ENCODE measurements at places on chromosomes 1 and 21. TPM values are rescaled to one million over a fixed set of nuclear protein-coding genes. Genes with fewer than 3 reads are reported as not detected.

PCP4 gene
- not detected for total RNA-seq

NT5C1A gene
- total RNA-seq = not detected

ZFP69 gene
- total RNA-seq = 3.7 TPM

TMEM82 gene
- total RNA-seq = not detected

GFI1 gene
- total RNA-seq = 136 TPM

S100A9 gene
- not detected for total RNA-seq

AMY2A gene
- total RNA-seq = not detected

OR2M3 gene
- not detected for total RNA-seq

MARK1 gene
- total RNA-seq = 0.05 TPM

GREM2 gene
- not detected for total RNA-seq

CD1E gene
- not detected for total RNA-seq

SPRR2G gene
- total RNA-seq = not detected

CSF1 gene
- 81.9 TPM for total RNA-seq

NHLH1 gene
- total RNA-seq = 0.45 TPM

COP1 gene
- 39.3 TPM for total RNA-seq

NTNG1 gene
- total RNA-seq = not detected

BSND gene
- not detected for total RNA-seq

LAD1 gene
- 0.49 TPM for total RNA-seq

MAP3K7CL gene
- total RNA-seq = 0.96 TPM

GCLM gene
- total RNA-seq = 30.3 TPM

NEXN gene
- total RNA-seq = 0.60 TPM

TNFRSF1B gene
- total RNA-seq = 255 TPM

COL24A1 gene
- total RNA-seq = not detected

UBXN10 gene
- 0.33 TPM for total RNA-seq

FMO4 gene
- 1.3 TPM for total RNA-seq

LCE2B gene
- total RNA-seq = not detected

ANGPTL3 gene
- total RNA-seq = not detected

NOC2L gene
- 315 TPM for total RNA-seq

CFHR2 gene
- not detected for total RNA-seq

FBXO28 gene
- 34.1 TPM for total RNA-seq

BEST4 gene
- total RNA-seq = 0.57 TPM

LAMC2 gene
- total RNA-seq = not detected

SPRR2E gene
- total RNA-seq = not detected

PPCS gene
- total RNA-seq = 47.5 TPM

GPA33 gene
- 0.45 TPM for total RNA-seq

LRRIQ3 gene
- total RNA-seq = 2.6 TPM

IRF6 gene
- total RNA-seq = 0.15 TPM

CAPN2 gene
- total RNA-seq = 19.0 TPM

TSTD1 gene
- 67.2 TPM for total RNA-seq

MYCBP gene
- 48.9 TPM for total RNA-seq

LMOD1 gene
- 0.14 TPM for total RNA-seq

PLEKHN1 gene
- total RNA-seq = 1.6 TPM

SHISA4 gene
- total RNA-seq = 0.37 TPM

CLDN8 gene
- total RNA-seq = not detected

PBX1 gene
- total RNA-seq = 0.41 TPM

C1orf116 gene
- 0.03 TPM for total RNA-seq

FAM43B gene
- total RNA-seq = 0.08 TPM

RGSL1 gene
- total RNA-seq = not detected

SPATA21 gene
- total RNA-seq = not detected

KTI12 gene
- total RNA-seq = 27.1 TPM

FABP3 gene
- total RNA-seq = not detected

CLDN17 gene
- not detected for total RNA-seq

PPIH gene
- total RNA-seq = 122 TPM

FCRL6 gene
- total RNA-seq = not detected

Data from activated T-cell treated with anti-CD3 and anti-CD28 coated beads, Interleukin-2, amount 50 U/mL, for 4 hours (primary cell).